ENCODE measurements at places on chromosomes 5 and 9.
A peak's percentile ranks its signal among the peaks of the same experiment; 100 is the strongest.

DNA sequence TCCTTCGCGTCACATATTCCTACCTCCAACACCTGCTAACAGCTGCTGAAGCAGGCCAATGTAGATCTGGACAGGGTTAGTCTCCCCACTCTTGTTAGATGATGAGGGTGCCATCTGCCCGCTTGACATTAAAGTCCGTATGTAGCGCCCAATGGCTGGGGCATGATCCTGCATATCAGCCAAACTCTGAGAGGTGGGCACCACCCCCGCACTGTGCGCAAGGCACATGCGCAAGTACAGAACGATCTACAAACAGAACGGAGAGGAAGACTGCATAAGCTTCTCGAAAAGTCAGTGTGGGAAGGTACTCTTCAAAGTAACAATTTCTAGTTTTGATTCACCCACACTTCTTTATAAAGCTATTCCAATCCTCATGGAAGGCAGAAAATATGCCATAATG lies 69.8 kb downstream of the ECPAS start:
- DNase-seq, result no peak

DNA sequence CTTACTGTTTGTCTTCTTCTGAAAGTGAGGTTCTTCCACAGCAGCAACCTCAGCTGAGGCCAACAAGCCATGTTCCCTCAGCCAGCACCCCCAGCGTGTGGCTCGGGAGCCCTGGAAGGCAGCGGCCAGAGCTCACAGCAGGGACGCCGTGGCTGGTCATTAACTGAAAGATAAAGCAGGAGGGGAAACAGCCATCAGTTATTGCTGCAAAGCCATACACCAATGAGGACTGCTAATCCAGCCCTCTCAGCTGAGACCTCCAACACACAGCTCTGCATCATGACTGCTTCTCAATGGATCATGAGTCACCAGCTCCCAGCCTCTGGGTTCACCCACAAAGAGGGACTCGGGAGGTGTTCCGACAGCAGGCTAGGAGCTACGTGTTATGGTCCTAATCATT lies 24.3 kb downstream of the ABCA1 start:
- DNase-seq, result no peak

DNA sequence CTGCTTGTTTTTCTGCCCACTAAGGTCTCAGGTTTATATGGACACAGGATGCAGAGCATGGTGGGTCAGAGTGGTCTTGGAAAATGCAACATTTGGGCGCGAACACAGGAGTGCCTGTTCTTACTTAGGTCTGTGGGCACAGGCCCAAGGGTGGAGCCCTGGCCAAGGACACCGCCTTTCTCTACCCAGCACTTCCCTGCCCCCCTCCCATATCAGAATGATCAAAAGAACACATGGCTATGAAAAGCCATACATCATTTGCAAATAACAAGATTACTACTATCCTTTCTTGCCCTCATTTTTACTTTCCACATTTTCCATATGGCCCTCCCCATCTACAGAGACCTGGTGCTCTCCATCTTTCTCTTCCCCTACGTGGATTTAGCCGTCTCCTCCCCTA lies 162.2 kb downstream of the ENC1 start:
- DNase-seq, result no peak

DNA sequence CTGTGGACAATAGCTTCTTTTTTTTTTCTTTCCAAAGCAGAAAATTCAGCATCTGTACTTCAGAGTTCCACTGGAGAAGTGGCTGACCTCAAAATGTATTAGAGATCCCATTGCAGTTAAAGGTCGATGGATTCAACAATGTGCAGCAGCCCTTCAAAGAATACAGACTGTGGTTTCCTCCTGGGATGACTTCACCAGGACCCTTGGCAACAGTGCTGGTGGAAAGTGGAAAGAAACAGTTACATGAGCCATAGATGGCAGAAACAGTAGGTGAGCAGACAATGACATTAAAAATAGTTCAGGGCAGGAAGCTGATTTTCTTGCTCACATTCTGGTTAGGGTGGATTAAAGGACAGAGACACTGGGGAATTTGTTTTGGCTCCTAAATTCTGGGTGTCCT lies 62.4 kb downstream of the SLC28A3 start:
- no peak for DNase-seq

GRCh38 chr9:8816361-8816760 lies 1016.8 kb upstream of the DMAC1 start:
- DNase-seq, result no peak

GRCh38 chr5:96331681-96332361 lies 101.2 kb downstream of the PCSK1 start:
- no peak for DNase-seq

DNA sequence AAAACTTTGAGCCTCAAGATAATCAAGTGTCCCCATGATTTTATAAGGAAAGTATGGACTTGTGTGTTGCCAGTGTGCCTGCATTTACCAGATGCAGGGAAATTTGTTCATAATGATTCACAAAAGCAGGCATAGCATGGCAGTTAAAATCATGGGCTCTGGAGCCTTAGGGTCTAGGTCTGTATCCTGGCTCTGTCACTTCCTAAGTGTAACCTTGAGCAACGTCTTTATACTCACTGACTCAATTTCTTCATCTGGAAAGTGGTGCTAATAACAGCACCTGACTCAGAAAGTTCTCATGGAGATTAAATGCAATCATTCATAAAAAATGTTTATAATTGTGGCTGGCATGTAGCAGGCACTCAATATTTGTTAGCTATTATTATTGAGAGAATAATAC lies 234.9 kb downstream of the SAXO1 start:
- DNase-seq, result no peak

- no peak for DNase-seq
Observed at GRCh38 chr5:96065685-96066385, 104.2 kb upstream of the ELL2 start.

DNA sequence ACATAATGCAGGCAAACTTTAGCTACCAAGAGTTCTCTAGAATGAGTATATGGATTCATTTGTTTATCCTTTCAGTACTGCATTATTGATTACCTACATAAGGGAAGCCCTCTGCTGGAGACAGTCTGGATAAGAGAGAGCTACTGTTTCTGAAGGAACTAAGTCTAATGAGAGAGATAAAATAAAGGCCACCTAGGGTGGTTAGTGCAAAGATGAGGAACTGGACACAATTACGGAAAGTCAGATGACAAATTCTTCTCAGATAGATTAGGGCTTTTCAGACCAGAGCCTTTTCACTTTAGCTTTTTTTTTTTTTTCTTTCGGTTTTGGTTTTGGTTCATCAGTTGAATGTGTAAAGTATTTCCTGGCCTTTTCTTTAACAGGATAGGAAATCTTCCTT lies 31.3 kb downstream of the ISOC1 start:
- DNase-seq, result peak; percentile 21

- peak; percentile 75 for DNase-seq
Observed at GRCh38 chr5:40736103-40736875, 19.5 kb downstream of the TTC33 start.

DNA sequence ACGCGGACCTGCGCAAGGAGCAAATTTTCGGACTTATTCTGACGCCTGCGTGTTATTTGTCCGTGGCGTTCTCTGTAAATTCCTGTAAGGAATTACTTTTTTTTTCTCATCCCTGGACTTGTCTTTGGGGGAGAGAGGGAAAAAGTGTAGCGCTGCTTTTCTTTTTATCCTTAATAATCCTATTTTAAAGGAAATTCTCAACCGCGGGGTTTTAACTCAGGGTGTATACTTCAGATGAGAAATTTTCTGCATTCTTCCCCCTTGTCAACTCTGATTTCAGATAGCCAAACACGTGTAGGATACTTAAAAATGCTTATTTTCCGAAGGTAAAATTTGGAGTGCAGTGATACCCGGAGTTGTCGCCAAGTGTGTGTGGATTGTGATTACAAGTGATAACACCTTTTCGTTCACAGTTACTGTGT lies 853 bp downstream of the DCP2 start:
- DNase-seq, result no peak

- DNase-seq, result no peak
Observed at GRCh38 chr5:136516637-136517036, 151.3 kb upstream of the TRPC7 start.

DNA sequence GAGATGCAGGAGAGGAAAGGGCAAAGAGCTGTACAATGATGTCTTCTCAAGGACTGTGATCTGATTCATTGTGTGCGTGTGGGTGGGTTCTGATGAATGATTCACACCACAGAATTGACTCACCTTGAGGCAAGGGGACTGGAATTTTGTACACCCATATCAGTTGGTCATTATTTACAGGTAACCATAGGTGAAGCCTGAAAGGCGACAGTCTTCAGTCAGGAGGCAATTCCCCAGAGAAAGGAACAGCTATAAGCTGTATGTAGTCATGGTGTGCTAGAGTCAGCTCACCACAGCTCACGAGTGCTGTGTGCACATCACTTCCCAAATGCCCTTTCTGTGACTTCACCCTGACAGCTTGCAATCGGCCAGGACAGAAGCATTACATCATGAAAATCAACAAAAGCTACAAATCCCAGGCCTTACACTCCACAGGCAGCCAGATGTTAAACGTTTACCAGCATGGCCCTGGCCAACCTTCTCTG lies 87.6 kb upstream of the RPS23 start:
- no peak for DNase-seq

DNA sequence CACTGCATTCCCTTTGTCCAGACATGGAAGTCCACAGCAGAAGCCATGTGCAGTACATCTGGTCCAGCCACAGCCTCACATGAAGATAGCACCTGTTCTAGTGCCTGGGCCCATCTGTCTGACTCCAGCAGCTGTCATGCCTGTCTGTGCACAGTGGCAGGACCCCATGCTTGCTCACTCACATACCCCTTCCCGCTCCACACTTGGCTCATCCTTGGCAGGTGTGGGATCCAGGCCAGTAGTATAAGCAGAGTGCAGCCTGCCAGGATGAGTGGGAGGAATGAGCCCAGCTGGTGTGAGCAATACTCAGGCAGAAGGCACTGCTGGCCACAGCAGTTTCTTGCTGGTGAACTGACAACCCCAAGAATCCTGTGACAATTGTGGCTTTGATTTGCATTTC lies 168.0 kb downstream of the PRDM9 start:
- no peak for DNase-seq

DNA sequence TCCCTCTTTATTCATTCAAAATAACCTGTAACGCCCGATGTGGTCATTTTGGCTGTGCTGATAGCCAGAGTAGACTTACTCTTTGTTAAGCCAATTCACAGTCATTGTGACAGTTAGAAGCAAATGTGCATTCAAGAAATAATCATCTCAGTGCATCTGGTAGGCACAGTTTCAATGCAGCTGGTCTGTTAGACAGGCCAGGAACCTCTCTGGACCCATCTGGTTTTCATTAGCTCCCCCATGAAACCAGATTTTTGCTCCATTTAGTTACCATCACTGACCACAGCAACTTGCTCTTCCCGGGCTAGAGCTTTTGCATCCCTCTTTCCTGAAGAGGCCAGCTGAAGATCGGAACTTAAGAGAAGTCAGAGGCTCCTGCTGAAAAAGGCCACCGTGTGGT lies 284.2 kb downstream of the NSG2 start:
- DNase-seq, result no peak

- DNase-seq, result no peak
Observed at GRCh38 chr9:13431222-13431536, 151.7 kb upstream of the MPDZ start.

GRCh38 chr5:177599731-177600507 lies at the start of gene B4GALT7:
B4GALT7 (plus strand) TSS chr5:177600132; CDS start chr5:177600211, 79 bp downstream.
- DNase-seq, result peak; percentile 82

DNA sequence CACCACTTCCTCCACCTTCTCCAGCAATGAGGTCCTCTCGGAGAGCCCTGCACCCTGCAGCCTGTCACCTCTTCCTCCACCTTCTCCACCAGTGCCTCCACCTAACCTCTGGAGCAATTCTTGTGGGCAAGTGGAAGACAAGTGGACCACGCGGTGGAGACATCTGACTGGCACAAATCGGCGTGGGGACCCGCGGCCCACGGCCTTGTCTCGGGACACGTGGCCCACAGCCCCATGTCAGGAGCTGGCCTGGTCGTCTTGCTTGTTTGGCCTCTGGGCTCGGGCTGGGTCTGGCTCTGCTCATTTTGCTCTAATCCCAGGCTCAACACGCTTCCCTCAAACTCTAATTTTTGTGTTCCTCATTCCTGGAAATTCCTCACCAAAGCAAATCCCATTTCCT lies 393.1 kb upstream of the IRX1 start:
- DNase-seq, result no peak

DNA sequence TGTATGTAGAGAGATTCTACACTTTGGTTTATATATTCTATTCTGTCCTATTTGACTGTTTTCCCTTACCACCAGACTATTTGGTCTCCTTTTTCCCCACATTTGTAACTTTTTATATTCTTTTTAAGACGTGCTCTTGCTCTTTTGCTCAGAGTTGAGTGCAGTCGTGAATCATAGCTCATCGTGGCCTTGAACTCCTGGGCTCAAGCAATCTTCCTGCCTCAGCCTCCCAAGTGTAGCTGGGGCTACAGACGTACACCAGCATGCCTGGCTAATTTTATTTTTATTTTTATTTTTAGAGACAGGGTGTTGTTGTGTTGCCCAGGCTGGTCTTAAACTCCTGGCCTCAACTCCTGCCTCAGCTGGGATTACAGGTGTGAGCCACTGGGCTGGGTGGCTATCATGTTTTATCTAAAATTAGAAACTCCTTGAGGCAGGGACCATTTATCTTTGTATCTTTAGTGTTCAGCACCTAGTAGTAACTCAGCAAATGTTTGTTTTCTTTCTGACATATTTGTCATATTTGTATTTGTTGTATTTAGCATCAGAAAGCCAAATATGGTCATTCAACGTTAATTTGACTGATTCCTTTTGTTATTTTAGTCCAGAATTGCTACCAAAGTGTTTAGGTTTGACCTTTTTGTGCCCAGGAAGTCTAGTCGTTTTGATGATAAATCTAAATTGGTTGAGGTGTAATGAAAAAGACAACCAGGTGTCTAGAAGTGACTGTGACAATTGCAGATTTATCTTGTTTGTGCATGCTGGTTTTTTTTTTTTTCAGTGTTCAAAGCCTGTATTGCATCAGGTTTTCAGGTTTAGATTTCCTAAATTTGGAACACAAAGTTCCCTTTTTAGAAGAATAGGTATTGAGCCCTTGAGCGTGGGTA lies 44.3 kb downstream of the ERBIN start:
- DNase-seq, result no peak

DNA sequence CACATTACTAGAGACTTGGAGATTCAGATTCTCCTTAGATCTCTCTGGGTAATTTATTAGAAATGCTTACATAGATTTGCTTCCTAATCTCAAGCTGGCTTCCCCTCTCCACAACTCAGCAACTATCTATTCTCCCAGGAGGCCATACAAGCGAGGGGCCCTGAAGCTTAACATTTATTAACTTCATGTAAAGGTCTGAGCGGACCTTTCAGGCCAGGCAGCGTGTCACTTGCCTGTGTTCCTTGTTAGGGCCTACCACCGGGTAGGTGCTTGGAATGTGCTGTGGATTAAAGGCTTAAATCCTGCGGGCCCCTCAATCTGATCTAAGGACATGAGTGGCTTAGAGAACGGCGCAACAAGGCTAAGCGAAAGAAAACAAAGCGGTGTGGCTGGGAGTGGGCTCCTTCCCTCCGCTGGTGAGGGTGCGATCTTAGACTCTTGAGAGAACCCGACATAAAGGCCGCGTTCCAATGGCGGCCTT lies 712 bp upstream of the HSPA4 start:
- no peak for DNase-seq

GRCh38 chr5:140227046-140227445 lies 52.1 kb downstream of the CYSTM1 start:
- no peak for DNase-seq

- no peak for DNase-seq
Observed at GRCh38 chr5:16580382-16580781, 36.4 kb downstream of the RETREG1 start.

- DNase-seq, result no peak
Observed at GRCh38 chr9:87663556-87663955, 62.4 kb upstream of the CTSL start.

- no peak for DNase-seq
Observed at GRCh38 chr9:137476856-137477255, 17.7 kb upstream of the NSMF start.
